ENCODE measurements at places on chromosomes 13 and 19.

GRCh38 chr13:40600149-40600751, 66.2 kb downstream of the FOXO1 start:
- DNase-seq: no peak

DNA sequence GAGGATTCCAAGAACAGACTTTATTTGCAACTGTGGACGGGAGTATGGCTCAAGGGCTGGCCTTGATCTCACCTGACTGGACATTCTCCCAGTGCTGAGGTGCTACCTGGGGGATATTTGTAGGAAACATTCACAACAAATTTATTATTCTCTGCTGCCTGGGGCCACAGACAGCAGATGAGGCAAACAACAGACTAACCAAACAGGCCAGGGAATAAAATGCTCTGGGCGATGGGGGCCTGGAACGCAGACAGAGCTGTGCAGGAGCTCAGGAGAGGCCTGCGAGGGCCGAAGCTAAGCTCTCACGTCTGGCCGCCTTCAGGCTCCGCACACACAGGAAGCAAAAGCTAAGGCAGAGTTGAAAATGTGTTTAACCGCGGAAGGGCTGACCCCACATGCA, 7.8 kb downstream of the PLPP2 start:
- DNase-seq: no peak

DNA sequence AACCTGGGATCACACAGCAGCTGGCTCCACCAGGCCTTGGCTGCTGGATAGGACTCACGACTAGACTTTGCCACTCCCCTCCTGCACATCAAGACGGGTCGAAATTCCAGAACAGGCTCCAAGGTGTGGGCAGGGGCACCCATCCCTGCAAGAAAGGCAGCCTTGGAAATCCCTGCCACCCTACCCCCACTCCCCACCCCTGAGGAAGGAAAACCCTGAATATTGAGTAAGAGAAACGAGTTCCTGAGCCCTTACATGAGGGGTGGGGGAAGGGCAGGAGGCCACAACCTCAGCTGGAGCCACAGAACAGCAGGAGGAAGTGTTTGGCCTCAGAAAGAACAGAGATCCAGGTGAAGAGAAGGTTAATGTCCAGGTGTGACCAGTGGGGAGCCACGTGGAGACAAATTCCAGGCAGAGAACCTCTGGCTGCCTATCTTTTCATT, 20.1 kb downstream of the DEDD2 start:
- DNase-seq: no peak

GRCh38 chr19:54882758-54883157, 8.7 kb downstream of the FCAR start:
- no peak for DNase-seq

DNA sequence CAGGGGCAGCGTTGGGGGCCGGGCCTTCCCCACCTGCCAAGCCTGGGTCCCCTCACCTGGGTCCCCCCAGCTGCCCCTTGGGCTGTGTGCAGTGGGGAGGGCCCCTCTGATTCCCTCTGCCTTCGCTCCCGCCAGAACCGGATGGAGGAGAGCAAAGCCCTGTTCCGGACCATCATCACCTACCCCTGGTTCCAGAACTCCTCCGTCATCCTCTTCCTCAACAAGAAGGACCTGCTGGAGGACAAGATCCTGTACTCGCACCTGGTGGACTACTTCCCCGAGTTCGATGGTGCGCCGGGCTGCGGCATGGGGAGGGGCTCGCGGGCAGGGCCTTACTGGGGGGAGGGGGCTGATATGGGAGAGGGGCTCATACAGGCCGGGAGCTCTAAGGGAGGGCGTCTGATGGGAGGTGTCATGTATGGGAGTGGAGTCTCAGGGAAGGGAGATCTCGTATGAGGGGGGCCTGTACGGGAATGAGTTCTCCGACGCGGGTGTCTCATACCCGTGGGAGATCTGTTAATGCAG, 16.7 kb upstream of the GNA15 start:
- no peak for DNase-seq

- no peak for DNase-seq
These were observed 17.8 kb downstream of the SULT2B1 start for GRCh38 chr19:48569814-48570213.

GRCh38 chr13:51130348-51130747, 19.3 kb upstream of the C13orf42 start:
- DNase-seq: no peak

GRCh38 chr19:6204212-6204611, 68.7 kb downstream of the ACSBG2 start:
- DNase-seq: no peak

GRCh38 chr19:29810504-29810871, 1.3 kb upstream of the CCNE1 start:
- DNase-seq: no peak

DNA sequence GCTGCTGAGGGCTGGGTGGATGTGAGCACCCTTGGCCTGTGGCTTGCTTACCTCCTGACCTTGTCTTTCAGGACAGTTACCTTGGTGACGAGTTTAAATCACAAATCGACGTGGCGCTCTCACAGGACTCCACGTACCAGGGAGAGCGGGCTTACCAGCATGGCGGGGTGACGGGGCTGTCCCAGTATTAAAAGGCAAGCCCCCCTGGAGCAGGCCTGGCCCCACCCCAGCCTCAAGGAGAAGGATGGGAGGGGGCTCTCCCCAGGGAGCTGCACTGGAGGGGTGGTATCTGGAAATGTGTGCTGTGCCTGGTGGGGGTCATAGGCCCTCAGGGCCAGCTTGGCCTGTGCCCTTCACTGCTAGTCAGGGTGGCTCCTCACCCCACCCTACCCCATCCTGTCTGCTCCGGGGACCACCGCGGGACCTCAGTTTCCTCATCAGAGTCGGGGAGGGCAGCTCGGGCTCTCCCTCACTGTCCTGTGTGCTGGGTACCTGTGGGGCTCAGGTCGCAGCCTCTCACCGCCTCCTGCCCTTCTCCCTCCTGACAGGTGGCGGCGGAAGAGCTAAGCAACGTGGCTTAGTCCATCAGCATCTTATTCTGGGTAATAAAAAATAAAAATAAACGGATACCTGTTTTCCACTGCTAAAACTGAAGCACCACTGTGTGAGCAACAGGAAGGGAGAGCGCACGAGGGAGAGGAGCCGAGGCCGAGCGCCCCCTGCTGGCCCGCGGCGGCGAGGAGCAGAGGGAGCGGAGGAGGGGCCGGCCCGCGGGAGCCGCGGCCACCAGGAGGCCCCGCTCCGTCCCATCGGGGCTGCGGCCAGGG, 29.8 kb downstream of the CERS1 start:
- DNase-seq: peak; percentile 65

GRCh38 chr13:33079960-33080359, 63.7 kb downstream of the KL start:
- DNase-seq: no peak

DNA sequence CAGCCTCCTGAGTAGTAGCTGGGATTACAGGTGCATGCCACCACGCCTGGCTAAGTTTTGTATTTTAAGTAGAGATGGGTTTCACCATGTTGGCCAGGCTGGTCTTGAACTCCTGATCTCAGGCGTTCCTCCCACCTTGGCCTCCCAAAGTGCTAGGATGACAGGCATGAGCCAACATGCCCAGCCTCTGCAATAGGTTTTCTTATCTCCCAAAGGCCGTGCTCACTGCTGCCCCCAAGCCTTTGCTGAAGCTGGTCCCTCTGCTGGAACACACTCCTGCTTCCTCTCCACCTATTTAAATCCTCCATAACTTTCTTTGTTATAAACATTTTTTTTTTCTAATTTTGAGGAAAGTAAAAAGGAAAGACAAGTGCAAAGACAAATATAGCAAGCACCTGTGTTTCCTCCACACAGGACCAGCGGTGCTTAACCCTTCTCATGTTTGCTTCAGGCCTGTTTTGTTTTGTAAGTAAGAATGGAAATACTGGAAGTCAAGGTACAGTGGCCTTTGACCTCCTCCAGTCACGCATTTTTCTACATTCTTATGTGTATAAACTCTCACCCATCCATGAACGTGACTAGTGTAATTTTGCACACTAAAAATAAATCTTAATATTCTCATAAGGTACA, 14.5 kb upstream of the TNFAIP8L1 start:
- no peak for DNase-seq

DNA sequence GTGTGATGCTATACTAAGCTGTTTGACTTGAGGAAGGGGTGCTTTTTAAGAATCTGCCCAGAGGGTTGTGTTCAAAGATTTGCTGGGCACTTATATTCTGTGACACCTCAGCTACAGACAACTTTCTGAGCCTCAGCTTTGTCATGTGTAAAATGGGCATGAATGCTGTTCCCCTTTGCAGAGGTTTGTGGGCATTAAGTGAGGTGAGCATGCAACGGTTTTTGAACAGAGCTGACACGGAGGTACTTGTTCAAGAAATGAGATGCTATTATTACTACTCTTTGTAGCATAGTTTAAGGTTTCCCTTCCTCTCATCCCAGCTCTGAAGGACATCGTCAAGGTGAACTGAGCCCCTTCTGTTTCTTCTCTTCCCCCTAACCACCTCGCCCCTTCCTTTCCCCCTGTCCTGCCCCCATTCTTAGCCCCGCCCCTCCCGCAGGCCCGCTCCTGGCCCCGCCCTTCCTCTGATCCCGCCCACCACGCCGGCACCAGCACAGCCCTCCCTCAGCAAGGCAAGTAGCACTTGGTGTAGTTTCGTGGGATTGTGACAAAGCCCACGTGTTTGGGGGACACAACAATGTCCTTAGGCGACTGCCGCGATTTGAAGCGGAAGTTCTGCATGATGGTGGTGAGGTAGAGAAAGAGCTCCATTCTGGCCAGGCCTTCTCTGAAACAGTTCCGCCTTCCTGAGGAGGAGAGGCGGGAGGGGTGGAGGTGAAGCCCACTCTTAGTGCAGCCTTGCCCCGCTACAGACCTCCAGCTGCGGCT, 26.1 kb upstream of the CYP2A7 start:
- peak; percentile 70 for DNase-seq

- DNase-seq: no peak
These were observed 570.5 kb upstream of the ARGLU1 start for GRCh38 chr13:107138486-107138885.

DNA sequence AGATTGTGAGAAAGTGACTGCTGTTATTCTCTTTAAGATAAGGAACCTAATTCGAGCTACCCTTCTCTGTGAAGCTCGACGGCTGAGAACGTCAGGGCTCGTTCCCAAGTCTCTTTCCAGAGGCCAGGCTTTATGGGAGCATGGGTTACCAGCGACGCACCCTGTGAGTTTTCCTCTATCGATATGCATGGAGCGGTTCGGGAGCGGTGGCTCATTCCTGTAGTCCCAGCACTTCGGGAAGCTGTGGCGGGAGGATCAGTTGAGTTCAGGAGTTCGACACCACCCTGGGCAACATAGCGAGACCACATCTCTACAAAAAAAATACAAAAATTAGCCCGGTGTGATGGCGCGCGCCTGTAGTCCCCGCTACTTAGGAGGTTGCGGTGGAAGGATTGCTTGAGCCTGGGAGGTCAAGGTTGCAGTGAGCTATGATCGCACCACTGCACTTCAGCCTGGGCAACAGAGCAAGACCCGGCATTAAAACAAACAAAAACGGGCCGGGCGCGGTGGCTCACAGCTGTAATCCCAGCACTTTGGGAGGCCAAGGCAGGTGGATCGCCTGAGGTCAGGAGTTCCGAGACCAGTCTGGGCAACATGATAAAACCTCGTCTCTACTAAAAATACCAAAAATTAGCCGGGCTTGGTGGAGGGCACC, 681 bp upstream of the ZNF606 start:
- DNase-seq: no peak

DNA sequence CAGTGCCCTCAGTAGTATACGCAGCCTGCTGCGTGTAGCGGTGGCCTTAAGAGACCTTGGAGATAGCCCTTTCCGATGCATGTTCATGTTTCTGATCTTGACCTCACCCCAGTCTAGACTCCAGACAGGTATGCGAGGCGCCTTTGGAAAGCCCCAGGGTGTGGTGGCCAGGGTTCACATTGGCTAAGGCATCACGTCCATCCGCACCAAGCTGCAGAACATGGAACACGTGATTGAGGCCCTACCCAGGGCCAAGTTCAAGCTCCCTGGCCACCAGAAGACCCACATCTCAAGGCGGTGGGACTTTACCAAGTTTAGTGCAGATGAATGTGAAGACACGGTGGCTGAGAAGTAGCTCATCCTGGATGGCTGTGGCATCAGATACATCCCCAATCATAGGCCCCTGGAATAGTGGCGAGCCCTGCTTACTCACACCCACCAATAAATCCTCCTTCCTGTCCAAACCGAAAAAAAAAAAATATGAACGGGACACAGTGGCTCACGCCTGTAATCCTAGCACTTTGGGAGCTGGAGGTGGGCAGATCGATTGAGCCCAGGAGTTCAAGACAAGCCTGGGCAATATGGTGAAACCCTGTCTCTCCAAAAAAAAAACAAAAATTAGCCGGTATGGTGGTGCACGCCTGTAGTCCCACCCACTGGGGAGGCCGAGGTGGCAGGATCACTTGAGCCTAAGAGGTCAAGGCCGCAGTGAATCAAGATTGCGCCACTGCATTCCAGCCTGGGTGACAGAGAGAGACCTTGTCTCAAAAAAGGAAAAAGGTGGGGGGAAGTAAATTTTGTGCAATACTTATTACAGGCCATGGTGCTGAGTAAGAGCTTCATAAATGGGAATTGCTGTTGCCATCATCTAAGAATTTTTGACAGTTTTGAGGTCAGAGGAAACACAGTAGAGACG, 12.4 kb upstream of the CBLC start:
- DNase-seq: no peak

DNA sequence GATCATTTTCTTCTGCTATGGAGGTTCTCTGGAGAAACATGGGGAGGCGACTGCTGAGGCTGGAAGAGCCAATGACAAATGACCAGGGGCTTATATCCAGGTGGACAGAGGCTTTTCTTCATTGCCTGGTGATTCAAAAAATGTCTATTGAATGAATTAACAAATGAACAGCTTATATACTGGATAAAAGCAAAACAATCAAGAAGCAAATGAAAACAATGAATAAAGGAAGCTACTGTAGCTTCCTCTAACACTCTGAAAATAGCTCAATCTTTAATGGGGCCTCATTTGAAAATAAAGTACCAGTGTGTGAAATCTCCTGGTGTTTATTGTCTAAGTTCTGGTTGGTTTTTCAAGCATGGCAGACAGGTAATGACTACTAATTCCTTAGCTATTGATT, 167.5 kb upstream of the TMTC4 start:
- DNase-seq: no peak

DNA sequence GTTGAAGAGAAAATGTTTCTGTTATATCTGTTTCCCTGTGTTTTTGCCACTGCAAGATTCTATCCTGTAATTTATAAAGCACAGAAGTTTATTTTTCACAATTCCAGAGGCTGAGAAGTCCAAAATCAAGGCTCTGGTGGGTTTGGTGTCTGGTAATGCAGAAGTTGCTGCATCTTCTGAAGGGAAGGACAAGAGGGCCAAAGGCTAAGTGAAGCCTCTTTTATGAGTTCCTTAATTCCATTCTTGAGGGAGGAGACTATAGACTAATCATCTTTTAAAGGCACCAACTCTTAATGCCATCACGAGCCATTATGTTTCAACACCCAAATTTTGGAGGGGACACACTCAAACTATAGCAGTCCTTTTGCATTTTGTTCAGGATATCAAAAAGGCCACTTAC, 34.1 kb upstream of the WDFY2 start:
- DNase-seq: no peak

GRCh38 chr19:32674153-32674930, 638 bp downstream of the ANKRD27 start:
- DNase-seq: no peak

All from activated naive CD4-positive, alpha-beta T cell treated with anti-CD3 and anti-CD28 coated beads, Interleukin-2, amount 50 U/mL, for 16 hours (primary cell).